Keratinocyte (primary cell): ENCODE measurements at places on chromosomes 4 and X.

- no peak overlapping the region for H3K4me3 ChIP-seq
- no peaks in the 10 kb centered on the region for H3K36me3 ChIP-seq
- H3K4me1 ChIP-seq: no peaks in the 10 kb centered on the region
- H3K27ac ChIP-seq: no peak overlapping the region
- DNase-seq: no peak
Measured at GRCh38 chr4:117965622-117966021, 68.7 kb upstream of the NDST3 start.

DNA sequence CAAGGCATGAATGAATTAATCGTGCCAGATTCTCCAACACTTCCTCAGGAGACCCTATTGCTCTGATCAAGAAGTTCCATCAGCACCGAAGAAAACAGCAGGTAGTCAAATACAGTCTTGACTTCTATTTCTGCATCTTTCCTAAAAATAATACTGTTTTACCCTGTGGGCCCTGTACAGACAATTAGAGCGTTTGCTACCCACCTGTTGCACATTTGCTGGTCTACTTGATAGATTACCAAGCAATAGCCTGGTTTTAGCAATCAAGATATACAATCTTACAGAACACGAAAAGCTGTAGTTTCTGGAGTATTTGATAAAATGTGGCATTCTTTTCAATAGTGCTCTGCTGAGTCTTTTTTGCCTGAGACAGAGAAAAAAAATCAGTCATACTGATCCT, 12.3 kb downstream of the GPR174 start:
- no peak overlapping the region for H3K4me3 ChIP-seq
- H3K27me3 ChIP-seq: no peaks in the 10 kb centered on the region

DNA sequence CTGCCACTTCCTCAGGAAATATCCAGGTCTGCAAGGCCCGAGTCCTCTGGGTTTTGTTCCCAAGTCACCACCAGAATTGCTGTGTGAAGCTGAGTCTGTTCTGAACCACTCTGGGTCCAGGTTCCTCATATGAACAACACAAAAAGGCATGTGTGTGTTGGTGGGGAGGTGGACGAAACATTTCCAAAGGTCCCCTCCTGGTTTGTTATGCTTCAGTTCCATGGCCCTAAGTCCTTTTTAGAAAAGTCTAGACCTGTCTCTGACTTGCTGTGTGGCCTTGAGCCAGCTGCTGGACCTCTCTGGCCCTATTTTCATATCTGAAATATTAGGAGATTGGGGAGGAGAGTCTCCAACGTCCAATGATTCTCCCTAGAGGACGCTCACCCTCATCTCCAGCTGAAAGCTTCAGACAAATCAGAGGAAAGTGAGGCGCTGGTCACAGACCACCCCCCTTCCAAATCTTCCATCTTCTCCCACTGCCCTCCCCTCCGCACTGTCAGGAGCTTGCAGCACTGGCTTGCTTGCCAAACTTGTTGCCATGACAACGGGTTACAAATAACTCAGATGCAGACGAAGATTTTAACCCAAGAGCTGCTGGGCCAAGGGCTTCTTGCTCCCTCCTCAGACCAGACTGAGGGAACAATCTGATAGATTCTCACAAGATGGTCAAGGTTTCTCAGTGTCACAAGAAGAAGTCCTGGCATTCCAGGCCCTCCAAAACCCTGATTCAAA, 64.5 kb downstream of the SMC1A start:
- H3K4me3 ChIP-seq: no peak overlapping the region
- H3K27me3 ChIP-seq: no peaks in the 10 kb centered on the region
- DNase-seq: no peak
- H3K36me3 ChIP-seq: no peaks in the 10 kb centered on the region
- no peak overlapping the region for H3K27ac ChIP-seq
- no peaks in the 10 kb centered on the region for H3K4me1 ChIP-seq

DNA sequence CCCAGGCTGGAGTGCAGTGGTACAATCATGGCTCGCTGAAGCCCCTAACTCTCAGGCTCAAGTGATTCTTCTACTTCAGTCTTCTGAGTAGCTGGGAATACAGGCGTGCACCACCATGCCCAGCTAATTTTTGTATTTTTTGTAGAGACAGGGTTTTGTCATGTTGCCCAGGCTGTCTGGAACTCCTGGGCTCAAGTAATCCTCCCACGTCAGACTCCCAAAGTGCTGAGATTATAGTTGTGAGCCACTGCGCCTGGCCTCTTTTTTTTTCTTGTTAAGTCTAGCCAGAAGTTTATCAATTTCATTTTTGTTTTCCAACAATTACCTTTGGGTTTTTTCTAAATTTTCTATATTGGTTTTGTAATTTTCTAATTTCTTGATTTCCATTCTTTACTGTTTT, 100.6 kb downstream of the GC start:
- H3K4me3 ChIP-seq: no peak overlapping the region
- no peaks in the 10 kb centered on the region for H3K27me3 ChIP-seq
- H3K27ac ChIP-seq: no peak overlapping the region
- DNase-seq: no peak
- no peaks in the 10 kb centered on the region for H3K4me1 ChIP-seq
- H3K36me3 ChIP-seq: no peaks in the 10 kb centered on the region

GRCh38 chr4:79561751-79562150, 153.7 kb upstream of the GK2 start:
- H3K27ac ChIP-seq: no peak overlapping the region
- no peak for DNase-seq
- H3K4me3 ChIP-seq: no peak overlapping the region
- H3K4me1 ChIP-seq: no peaks in the 10 kb centered on the region

DNA sequence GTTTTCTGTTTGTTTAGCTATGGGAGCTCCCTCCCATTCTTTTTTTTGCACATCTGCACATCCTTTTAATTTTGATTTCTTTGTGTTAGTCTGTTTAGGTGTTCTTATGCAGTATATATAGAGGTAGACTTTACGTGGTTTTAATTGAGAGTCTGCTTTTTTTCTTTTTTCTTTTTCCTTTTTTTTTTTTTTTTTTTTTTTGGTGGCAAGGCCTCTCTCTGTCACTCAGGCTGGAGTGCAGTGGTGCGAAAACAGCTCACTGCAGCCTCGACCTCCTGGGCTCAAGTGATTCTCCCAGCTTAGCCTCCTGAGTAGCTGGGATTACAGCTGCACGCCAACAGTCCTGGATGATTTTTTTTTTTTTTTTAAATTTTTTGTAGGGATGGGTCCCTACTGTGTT, 68.2 kb downstream of the FAM193A start:
- no peak overlapping the region for H3K4me3 ChIP-seq
- peaks cover 1% of the 10 kb centered on the region for H3K36me3 ChIP-seq
- peaks cover 3% of the 10 kb centered on the region for H3K4me1 ChIP-seq
- no peak overlapping the region for H3K27ac ChIP-seq
- H3K27me3 ChIP-seq: no peaks in the 10 kb centered on the region
